Right renal cortex interstitium (tissue), 3 donors: ENCODE measurements at places on chromosomes 6 and 20. TPM values are rescaled to one million over a fixed set of nuclear protein-coding genes. Genes with fewer than 3 reads are reported as not detected.

DNA sequence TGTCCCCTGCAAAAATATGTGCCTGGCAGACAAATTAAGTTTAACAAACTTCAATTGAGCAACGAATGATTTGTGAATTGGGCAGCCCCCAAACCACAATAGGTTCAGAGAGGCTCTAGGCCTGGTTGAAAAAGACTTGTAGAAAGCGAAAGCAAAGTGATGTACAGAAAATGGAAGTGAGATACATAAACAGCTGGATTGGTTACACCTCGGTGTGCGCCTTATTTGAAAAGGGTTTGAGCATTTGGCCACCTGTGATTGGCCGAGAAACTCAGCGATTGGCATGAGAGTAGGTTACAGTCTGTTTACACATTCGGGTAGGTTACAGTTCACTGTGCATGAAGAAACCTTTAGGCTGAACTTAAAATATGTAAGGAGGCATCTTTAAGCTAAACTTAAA, 136.9 kb downstream of the CD83 start:
- no peak for DNase-seq

- no peak for DNase-seq
These were observed 1.2 kb downstream of the CPXM1 start for GRCh38 chr20:2799271-2799670.

GRCh38 chr6:170454512-170455285, 98.4 kb downstream of the PSMB1 start:
- DNase-seq, result no peak

The POU5F1 gene
- 1.2 TPM for polyA plus RNA-seq

- no peak for DNase-seq
These were observed 15.3 kb upstream of the BPIFB1 start for GRCh38 chr20:33267701-33268100.

DNA sequence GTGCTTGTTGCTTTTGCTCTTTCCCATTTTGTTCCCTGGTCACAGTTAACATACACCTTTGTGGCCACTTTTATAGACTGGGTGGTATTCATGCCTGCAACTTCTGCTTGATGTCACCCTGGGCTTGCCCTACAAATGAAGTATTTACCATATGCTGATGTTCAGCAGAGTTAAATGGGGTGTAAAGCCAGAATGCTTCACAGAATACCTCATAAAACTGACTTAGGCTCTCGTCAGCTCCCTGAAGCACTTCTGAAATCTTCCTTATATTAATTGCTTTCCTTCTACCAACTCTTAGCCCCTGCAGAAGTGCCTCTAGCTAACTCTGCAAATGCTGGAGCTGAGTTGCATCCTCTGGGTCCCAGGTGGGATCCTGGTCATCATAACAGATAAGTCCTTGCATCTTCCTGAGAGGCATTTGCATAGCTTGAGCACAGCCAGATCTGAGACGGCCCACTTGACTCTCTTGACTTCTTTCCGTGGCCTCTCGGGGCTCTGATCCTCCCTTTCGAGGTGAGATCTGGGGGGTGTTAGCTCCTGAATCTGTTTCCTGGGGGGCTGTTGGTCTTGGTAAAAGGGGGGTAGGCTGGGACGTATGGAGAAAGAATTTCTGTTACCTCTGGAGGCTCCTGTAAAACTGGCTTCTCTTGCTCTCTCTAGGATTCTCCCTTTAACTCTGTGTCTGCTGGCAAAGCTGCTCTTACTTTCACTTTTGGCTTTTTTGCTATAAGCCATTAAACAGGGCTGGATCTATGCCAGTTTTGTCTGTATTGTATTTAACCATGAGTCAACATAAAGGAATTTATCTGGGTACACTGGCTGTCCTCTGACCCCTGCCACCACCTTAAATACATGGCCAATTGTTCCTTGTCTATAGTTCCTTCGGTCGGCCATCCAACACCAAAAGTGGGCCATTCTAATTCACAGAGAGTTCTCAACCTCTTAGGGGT, 223.0 kb upstream of the SYNCRIP start:
- DNase-seq, result no peak

- DNase-seq, result no peak
These were observed 145.5 kb upstream of the ZNF217 start for GRCh38 chr20:53738945-53739798.

The OSTM1 gene
- 31.4 TPM for polyA plus RNA-seq

GRCh38 chr20:44129911-44130718, 56.9 kb downstream of the JPH2 start:
- DNase-seq, result no peak

- DNase-seq, result no peak
These were observed 608.9 kb downstream of the PRKN start for GRCh38 chr6:162118706-162119105.

The RIPOR3 gene
- 6.9 TPM for polyA plus RNA-seq

GRCh38 chr6:10309457-10310329, 105.2 kb downstream of the TFAP2A start:
- DNase-seq, result no peak

The CCN6 gene
- polyA plus RNA-seq, result 4.3 TPM

The ISM1 gene
- 4.4 TPM for polyA plus RNA-seq

DNA sequence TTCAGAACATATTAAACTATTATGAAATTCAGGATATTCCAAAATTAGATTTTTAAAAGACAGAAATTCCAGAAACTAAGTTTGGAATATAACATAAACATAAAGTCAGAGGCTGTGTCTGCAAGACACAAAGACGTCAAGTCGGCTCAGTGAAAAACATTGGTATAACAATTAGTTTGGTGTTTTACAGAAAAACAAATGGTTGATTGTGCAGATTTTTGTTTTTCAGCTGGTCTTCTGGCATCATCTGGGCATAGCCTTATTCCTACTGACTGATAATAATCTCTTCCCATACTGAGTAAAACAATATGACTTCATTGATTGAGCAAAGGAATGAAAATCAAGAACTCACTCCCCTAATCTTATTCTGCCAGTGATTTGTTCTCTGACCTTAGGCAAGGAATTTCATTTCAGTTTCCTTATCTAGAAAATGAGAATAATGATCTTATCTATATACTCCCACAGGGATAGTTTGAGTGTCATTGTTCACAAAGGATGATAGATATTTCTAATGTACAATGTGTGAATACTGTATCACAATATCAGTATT, 84.3 kb downstream of the FRK start:
- DNase-seq, result no peak

- no peak for DNase-seq
These were observed 1.3 kb upstream of the UNC5CL start for GRCh38 chr6:41040101-41040939.

The EYA2 gene
- polyA plus RNA-seq, result 0.49 TPM

The SPDEF gene
- 0.08 TPM for polyA plus RNA-seq

- no peak for DNase-seq
These were observed 57.2 kb downstream of the MTFR2 start for GRCh38 chr6:136192902-136193301.

The CEP250 gene
- polyA plus RNA-seq, result 48.1 TPM

- no peak for DNase-seq
These were observed 54.3 kb upstream of the SPACA1 start for GRCh38 chr6:87993356-87993755.

The PGC gene
- polyA plus RNA-seq, result not detected
